Activated CD8-positive, alpha-beta memory T cell treated with anti-CD3 and anti-CD28 coated beads for 4 hours (primary cell): ENCODE measurements at places on chromosomes 6 and 20.

GRCh38 chr6:164243949-164244348 lies 829.4 kb downstream of the QKI start:
- no peak for DNase-seq

- no peak for DNase-seq
These were observed 98.2 kb upstream of the HDGFL1 start for GRCh38 chr6:22471132-22471690.

DNA sequence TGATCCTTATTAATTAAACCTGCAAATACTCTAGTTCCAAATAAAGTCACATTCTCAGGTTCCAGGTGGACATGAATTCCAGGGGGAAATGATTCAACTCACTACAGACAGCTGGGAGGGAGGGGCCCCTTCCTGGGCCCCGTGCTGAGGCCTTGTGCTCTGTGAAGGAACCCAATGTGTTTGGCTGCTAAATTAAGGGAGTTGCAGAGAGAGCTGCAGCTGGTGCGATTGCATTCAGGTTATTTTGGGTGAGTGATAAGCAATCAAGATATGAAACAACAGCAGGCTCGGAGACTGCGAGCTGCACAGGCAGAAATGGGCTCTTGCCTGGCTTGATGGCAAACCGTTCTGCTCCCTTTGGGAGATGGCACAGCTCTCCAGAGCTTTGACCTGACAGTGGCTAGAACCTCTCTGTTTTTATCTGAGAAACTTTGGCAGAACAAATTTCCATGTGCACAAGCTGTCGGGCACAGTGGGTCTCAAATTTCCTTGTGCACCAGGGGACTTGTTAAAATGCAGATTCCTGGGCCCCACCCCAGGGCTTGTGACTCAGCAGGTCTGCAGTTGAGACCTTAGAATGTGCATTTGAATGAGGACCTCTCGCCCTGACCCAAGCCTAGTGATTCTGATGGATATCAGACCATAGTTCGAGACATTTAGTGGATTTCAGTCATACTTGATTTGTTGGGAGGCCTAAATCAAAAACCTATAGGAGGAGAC lies 9.8 kb downstream of the MAPK13 start:
- no peak for DNase-seq

DNA sequence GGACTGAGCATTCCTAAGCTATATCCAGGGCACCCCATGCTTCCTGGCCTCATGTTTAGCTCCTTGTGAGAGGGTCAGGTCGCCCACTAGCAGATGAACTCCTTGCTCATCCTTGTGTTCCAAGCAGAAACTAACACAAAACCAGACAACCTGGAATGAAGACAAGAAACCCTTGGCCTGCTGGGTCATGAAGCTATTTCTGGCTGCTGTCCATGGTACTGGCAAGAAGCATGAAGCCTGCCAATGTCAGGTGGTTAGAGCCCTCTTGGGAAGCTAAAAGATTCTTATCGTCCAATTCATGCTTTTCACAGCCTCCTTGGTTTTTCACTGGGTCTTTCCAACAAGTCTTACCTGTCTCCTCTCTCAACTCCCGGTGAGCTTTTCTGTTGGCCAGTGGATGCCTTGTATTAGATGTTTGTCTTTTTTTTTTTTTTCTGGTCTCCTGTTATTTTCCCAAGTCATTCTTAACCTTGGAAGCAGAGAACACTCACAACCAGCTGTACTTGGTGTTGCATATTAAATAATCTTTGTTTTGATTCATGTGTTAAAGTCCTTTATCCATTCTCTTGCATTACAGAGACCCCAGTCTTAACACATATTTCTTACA lies 180.3 kb downstream of the ANKRD60 start:
- DNase-seq = no peak

- DNase-seq = no peak
These were observed 70.2 kb upstream of the SLC4A11 start for GRCh38 chr20:3309226-3309625.

DNA sequence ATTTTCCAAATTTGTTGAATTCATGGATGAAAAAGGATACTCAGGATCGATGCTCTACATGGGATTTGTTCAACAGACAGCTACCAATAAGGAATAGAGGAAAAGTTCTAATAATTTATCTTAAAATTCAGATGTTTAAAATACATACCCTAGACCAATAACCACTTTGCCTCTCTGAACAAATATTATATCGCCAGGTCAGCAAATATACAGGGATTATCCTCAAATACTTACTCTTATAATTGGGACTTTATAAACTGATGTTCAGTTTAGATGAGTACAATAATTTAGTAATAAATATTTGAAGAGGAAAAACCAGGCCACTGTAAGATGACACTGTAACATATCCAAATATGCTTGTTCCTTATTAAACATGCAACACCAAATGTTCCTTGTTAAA lies 268.7 kb downstream of the DOK5 start:
- DNase-seq = no peak

DNA sequence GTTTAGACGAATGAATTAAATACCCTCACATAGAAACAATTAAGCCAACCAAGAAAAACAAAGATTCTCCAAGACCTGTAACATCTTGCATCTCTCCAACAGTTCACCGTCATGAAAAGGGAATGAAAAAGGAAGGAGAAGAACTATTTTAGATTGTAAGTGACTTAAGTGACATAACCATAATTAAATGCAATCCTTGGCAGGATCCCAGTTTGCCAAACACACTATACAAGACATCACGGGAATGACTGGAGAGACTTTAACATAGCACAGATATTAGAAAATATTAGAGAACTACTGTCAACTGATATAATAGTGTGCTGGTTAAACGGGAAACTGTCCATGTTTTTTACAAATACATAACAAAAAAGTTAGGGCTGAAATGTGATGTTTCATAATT lies 22.2 kb downstream of the EPB41L2 start:
- no peak for DNase-seq

DNA sequence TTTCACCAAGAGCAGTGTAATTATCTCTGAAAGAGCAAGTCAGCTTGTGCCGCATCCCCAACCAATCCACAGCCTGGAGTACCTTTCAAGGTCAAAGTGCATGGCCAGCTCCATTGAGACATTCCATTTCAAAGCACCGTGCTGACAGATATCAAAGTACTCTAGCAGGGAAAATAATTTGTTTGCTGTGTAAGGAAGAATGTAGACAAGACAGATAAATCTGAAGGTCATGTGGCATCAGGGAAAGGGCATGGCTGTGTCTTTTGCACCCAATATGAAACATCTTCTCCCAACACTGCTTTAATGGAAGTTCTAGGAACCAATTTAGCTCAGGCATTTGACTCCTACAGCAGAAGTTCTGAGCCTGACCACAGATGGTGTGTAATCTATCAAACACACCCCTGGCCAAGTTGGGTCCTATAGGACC lies 242.7 kb upstream of the TAB2 start:
- no peak for DNase-seq

GRCh38 chr20:54497931-54498718 lies 22.7 kb downstream of the DOK5 start:
- DNase-seq = no peak

DNA sequence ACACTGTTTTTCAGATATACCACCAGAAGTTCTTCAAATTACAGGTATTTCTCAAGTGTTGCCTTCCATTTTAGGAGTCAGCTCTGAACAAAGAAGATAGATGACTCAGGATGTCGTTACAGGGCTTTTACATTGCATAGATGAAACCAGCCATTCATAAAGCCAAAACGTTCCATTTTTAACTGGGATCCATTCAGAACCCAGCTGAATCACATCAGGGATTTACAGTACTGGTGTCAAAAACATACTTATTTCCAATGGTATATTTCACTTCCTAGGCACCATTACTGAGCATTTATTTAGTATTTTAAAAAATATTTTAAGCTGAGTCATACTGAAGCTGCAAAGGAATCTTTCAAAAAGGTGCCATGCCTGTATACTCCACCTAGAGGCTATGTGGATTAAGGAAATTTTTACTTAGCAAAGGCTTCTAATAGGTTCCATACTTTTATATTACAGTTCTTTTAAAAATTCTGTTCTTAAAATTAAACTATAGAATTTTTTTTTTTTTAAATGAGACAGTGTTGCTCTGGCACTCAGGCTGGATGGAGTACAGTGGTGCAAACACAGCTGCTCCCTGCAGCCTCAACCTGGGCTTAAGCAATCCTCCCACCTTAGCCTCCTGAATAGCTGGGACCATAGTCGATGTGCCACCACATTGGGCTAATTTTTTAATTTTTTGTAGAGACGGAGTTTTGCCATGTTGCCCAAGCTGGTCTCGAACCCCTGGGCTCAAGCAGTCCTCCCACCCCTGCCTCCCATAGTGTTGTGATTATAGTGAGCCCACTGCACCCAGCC lies 2.6 kb downstream of the ASF1A start:
- DNase-seq = no peak
